ENCODE measurements at places on chromosomes 12 and 14.

GRCh38 chr12:18462442-18462841 lies 201.1 kb downstream of the PIK3C2G start:
- DNase-seq: peak; percentile 40

DNA sequence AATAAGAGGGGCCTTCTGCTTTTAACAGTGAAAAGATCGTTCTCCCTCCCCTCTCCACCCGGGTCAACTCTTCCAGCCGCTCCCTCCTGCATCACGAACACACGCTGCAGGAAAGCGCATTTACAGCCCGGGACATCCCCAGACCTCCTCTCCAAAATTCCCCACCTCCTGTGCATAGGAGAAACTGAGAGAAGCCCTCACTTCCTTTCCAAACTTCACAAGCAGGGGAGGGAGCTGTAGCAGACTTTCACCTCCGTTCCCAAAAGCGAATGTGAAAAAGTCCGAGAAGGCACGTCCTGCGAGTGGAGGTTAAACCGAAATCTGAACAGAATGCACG lies 513 bp downstream of the BCAT1 start:
- no peak for DNase-seq

GRCh38 chr14:72237722-72238666 lies 305.8 kb downstream of the RGS6 start:
- no peak for DNase-seq

DNA sequence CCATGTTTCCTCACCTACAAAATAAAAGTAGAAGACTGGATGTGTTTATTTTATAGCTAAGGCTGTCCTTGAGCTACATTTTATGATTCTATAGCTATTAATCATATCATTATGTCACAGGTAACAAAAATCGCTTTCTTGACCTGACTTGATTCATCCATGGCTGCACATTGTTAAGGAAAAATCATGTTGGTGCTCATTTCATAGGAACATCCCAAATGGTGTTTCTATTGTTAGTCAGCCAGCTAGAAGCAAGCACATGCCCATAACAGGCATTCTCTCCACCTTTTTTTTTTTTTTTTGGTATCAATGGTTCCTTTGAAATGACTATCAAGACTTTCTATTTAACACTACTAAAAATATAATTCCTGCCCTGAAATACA lies 45.3 kb upstream of the PTHLH start:
- no peak for DNase-seq

- DNase-seq: no peak
These were observed 491.8 kb downstream of the PCNX1 start for GRCh38 chr14:71399057-71399487.

DNA sequence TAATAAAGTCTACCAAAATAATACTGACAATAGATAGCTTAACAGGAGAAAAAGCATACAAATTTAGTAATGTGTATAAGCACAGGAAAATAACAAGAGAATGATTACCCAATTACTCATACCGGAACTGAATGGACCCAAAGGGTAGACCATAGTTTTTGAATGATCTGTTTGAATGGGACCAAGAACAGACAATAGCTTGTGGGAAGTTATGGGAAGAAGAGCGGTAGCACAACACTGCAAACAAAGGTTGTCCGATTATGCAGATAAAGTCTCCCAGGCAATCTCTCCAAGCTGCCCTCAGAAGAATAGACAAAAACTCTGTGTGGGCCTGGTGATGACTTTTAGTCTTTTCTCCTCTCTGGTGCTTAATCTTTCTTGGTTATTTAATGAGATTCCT lies 96.6 kb upstream of the NEDD1 start:
- DNase-seq: no peak

GRCh38 chr12:51334764-51335163 lies 10.8 kb upstream of the BIN2 start:
- peak; percentile 47 for DNase-seq

DNA sequence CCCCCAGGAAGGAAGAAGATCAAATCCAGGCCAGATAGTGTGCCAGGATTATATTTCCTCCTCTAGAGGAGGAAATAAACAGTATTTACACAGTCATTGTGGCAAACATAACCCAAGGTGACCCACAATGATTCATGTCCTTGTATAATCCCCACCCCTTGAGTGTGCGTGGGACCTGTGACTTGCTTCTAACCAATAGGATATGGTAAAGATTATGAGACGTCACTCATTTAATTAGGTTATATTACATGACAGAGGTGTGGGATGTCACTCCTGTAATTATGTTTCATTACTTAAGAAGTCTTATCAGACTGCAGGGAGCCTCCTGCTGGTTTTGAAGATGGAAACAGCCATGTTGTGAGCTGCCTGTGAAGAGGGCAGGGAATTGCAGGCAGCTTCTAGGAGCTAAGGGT lies 12.2 kb upstream of the CATSPERB start:
- DNase-seq: no peak
